Central memory CD8-positive, alpha-beta T cell (primary cell): ENCODE measurements at places on chromosomes 2 and 18.
A peak's percentile ranks its signal among the peaks of the same experiment; 100 is the strongest.

- H3K4me3 ChIP-seq = no peak overlapping the region
- H3K27me3 ChIP-seq = no peaks in the 10 kb centered on the region
- peaks cover 37% of the 10 kb centered on the region for H3K4me1 ChIP-seq
Observed at GRCh38 chr2:8332646-8333045, 349.2 kb upstream of the ID2 start.

- H3K27me3 ChIP-seq = no peaks in the 10 kb centered on the region
- no peaks in the 10 kb centered on the region for H3K4me1 ChIP-seq
- no peaks in the 10 kb centered on the region for H3K36me3 ChIP-seq
- no peak for DNase-seq
Observed at GRCh38 chr2:141490886-141491285, 639.9 kb downstream of the LRP1B start.

DNA sequence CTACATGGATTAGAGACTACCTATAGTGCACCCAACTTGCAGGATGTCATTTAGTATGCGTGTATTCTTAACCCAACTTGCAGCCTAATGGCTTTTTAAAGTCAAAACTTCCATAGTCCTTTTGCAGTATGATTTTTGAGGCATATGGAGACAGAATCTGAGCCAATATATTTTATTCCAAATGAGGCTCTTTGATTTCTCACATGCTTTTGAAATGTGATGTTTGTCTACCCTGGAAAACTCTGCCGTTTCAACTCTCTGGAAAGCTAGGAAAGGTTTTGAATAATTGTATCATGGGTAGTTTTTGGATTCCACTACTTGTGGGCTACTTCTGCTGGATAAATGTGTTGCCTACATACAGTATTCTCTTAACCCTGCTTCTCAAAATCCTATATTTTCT is 206.6 kb downstream of the ZNF385B start:
- H3K36me3 ChIP-seq = no peaks in the 10 kb centered on the region
- DNase-seq = no peak
- no peaks in the 10 kb centered on the region for H3K27me3 ChIP-seq
- H3K27ac ChIP-seq = no peak overlapping the region

GRCh38 chr2:236828820-236829219 is 256.9 kb upstream of the COPS8 start:
- no peak for DNase-seq
- no peaks in the 10 kb centered on the region for H3K36me3 ChIP-seq
- H3K4me1 ChIP-seq = no peaks in the 10 kb centered on the region
- no peak overlapping the region for H3K27ac ChIP-seq

DNA sequence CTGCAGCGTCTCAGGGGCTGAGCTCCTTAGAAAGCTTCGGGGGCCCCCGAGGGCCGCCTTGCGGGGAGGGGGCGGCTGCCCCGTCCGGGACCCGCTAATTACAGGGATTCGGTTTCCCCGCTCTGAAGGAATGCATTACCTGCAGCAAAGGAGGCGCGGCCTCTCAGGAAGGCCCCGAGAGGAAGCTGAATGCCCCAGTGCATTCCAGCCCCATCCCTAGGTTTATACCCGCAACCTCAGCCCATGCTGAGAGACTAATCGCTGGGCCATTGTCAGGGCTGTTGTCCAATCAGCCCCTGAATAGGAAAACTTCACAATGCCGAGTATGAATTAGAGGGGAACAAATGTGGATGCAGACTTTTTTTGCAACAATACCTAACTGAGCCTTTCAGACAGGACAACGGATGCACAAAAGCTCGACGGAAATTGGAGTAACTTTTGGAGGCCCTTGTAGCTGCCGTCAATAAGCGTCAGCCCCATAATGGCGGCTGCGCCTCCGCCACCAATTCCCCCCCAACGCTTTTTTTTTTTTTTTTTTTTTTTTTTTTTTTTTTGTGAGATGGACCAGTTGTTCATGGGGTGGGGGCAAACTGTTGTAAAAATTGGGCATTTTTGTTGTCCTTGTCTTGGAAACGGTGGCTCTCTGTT is 138.6 kb upstream of the SIX3 start:
- no peak overlapping the region for H3K27ac ChIP-seq
- no peak for DNase-seq
- H3K4me1 ChIP-seq = no peaks in the 10 kb centered on the region
- H3K27me3 ChIP-seq = peaks cover 92% of the 10 kb centered on the region
- H3K36me3 ChIP-seq = no peaks in the 10 kb centered on the region

- H3K27me3 ChIP-seq = no peaks in the 10 kb centered on the region
- no peaks in the 10 kb centered on the region for H3K4me1 ChIP-seq
- no peak for DNase-seq
- H3K27ac ChIP-seq = no peak overlapping the region
- H3K36me3 ChIP-seq = no peaks in the 10 kb centered on the region
Observed at GRCh38 chr18:42255908-42256765, 301.1 kb downstream of the PIK3C3 start.

DNA sequence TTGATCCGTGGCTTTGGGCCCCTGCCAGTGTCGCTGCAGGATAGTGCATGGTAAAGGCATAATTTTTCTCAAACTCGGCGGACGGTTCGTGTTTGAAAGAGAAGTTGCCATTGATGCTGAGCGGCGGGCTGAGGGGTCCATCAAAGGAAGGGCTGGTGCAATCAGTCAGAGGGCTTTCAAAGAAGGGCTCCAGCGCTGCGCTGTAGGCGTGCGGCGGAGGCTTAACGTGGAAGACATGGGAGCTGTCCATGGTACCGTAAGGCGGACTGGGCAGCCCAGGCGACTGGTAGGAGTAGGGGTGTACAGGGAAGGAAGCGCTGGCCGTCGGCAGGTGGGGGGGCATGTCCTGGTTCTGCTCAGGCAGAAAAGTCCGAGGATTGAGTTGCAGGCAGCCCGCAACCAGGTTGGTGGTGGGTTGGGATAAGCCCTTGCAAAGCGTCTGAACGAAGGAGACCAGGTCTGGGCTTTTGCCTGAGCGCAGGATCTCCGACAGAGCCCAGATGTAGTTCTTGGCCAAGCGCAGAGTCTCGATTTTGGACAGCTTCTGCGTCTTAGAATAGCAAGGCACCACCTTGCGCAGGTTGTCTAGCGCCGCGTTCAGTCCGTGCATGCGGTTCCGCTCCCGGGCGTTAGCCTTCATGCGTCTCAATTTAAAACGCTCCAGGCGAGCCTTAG is 2.3 kb downstream of the NEUROD1 start:
- H3K27me3 ChIP-seq = peaks cover 84% of the 10 kb centered on the region
- H3K4me3 ChIP-seq = peak overlapping the region; percentile 34
- no peak for DNase-seq
- peaks cover 29% of the 10 kb centered on the region for H3K4me1 ChIP-seq
- peaks cover 8% of the 10 kb centered on the region for H3K36me3 ChIP-seq

DNA sequence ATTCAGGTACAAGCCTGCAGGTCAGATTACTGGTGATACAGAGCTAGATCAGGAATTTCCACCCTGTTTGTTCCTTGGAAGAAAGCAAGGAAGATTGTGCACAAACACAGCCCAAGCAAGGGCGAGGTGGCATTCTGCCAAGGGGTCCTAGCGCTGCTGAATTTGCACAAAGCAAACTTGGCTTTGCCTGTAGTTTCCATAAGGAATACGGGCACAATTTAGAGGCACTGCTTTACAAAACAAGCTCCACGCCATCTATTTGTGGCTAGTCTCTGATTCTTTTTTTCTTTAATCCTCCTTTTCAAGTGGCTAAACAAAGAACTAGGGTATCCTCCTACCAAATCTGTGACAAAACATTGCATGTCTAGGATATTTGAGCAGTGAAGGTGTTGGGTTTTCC is 195.5 kb upstream of the ACVR2A start:
- no peaks in the 10 kb centered on the region for H3K4me1 ChIP-seq
- no peak overlapping the region for H3K27ac ChIP-seq
- H3K36me3 ChIP-seq = no peaks in the 10 kb centered on the region
- no peak for DNase-seq
- H3K4me3 ChIP-seq = no peak overlapping the region
- H3K27me3 ChIP-seq = no peaks in the 10 kb centered on the region

DNA sequence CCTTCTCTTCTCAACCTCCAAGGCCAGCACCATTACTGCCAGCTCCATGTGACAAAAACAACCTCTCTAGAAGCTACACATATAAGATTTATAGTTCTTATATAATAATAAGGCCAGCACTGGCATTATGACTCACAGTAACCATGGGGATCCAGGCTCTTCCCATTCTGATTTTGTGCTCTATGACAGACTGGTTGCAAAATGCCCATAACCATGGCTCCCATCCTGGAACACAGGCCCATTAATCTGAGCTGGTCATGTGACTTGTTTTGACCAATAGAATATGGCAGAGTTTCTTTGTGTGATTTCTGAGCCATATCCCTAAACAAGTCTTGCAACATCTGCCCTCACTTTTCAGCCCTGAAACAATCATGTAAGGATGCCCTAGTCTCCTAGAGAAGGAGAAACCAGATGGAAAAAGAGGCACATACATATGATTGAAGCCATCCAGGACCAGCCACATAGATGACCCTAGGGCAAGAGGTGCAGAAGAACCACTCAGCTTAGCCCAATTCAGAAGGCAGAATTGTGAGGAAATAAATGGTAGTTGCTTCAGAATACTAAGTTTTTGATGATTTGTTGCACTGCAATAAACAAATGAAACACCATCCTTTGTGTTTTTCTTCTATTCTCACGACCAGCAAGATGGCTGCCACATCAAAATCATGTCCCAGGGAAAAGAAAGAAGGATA is 173.9 kb downstream of the SUCLG1 start:
- H3K4me3 ChIP-seq = no peak overlapping the region
- peaks cover 31% of the 10 kb centered on the region for H3K27me3 ChIP-seq
- no peak for DNase-seq

DNA sequence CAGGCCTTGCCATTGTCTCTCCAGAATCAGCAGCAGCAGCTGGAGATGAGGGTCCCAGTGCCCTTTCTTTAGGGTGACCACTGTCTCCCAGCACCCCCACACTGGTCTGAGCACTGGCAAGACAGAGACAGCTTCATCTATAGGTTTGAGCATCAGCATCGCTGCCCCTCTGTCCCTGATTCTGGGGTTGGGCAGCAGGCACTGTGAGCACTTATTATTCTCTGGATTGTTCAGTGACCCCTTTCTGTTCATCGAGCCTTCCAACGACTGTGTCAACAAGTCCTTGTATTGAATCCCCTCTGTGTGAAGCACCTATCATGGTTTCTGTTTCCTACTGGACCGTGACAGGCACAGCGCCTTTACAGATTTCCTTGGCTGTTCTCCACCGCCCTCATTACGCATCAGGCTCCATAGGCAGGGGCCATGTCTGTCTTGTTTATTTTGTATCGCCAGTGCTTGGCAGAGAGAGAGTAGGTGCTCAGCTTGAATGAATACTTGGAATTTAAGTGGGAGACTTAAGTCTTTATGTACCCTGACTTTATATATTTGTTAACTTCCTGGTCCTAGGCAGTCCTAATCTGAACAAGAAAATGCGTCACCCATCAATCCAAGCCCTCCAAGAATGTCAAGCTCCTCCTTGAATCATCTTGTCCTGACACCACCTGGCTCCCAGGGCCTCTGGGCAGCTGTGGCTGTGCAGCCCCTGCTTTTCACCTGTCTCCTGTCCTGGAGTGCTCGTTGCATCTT is 11.4 kb downstream of the MALL start:
- H3K4me1 ChIP-seq = no peaks in the 10 kb centered on the region
- H3K4me3 ChIP-seq = no peak overlapping the region
- H3K27ac ChIP-seq = no peak overlapping the region
- peaks cover 1% of the 10 kb centered on the region for H3K36me3 ChIP-seq
- peaks cover 78% of the 10 kb centered on the region for H3K27me3 ChIP-seq

- H3K27ac ChIP-seq = no peak overlapping the region
- H3K4me3 ChIP-seq = no peak overlapping the region
Observed at GRCh38 chr18:47323158-47323557, 71.7 kb upstream of the SKOR2 start.
